ENCODE measurements at places on chromosomes 7 and 10.

GRCh38 chr7:40946549-40946948, 756.3 kb downstream of the INHBA start:
- no peak for DNase-seq

- no peak for DNase-seq
Measured at GRCh38 chr10:65358565-65358964, 1567.3 kb upstream of the LRRTM3 start.

- no peak for DNase-seq
Measured at GRCh38 chr7:96538632-96539031, 171.0 kb downstream of the SEM1 start.

DNA sequence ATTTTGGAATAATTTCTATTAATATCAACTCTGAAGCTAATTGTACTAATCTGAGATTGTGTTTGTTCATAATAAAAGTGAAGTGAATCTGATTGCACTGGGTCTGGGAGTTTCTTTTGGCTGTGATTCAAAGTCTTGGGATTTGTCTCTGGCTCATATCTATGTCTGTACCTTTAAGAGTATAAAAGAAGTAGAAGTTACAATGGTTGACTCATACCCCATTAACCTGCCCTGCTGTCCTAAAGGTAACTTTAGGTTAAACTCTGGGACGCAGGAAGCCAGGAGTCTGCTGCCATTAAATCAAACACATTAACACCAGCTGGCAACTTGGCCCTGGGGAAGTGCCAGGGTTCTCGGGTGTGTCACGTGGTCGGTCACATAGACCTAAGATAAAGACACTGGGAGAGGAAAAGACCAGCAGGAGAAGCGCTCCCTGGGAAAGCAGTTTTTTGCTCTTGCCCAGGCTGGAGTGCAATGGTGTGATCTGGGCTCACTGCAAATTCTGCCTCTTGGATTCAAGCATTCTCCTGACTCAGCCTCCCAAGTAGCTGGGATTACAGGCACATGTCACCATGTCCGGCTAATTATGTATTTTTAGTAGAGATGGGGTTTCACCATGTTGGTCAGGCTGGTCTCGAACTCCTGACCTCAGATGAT, 17.8 kb downstream of the SCD start:
- DNase-seq: peak; percentile 66

DNA sequence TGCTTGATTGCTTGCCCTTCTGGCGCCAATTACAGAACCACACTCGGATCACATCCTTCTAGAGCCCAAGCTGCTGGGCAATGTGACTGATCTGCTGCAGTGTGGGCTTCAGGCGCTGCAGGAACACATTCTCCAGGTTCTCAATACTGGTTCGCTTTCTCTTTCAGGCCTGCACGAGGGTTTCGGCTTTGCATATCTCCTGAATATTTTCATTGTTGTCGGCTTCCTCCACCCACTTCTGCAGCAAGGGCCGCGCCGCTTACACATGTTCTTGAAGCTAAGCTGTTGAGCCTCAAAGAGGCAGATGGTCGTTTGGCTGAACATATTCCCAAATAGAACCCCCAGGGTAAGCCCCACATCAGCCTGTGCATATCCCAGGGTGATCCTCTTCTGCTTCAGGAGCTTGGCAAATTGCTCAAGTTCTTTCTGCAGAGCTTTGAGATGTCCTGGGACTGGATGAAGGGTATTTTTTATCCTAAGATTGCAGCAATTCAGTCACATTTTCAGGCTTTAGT, 64.6 kb downstream of the HERC4 start:
- DNase-seq: no peak

GRCh38 chr10:80598084-80598798, 60.5 kb downstream of the SH2D4B start:
- DNase-seq: no peak

- no peak for DNase-seq
Measured at GRCh38 chr10:99937630-99938029, 72.1 kb downstream of the DNMBP start.

DNA sequence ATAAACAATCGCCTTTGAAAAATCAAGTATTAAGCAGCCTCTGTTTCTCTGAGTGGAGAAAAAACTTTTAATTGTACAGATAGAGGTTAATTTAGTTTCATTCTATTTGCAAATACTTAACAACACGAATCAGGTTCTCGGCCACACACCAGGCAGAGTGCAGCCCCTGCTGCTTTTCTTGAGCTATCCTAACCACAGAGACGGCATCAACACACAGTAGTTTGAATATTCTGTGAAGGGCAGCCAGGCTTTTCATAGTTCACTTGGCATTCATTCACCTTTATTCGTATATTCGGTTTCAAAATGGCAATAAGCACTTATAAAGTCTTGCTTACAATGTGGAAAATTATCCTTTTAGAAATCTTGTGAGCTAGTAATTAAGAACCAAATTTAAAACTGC, 5.7 kb downstream of the ADARB2 start:
- no peak for DNase-seq

DNA sequence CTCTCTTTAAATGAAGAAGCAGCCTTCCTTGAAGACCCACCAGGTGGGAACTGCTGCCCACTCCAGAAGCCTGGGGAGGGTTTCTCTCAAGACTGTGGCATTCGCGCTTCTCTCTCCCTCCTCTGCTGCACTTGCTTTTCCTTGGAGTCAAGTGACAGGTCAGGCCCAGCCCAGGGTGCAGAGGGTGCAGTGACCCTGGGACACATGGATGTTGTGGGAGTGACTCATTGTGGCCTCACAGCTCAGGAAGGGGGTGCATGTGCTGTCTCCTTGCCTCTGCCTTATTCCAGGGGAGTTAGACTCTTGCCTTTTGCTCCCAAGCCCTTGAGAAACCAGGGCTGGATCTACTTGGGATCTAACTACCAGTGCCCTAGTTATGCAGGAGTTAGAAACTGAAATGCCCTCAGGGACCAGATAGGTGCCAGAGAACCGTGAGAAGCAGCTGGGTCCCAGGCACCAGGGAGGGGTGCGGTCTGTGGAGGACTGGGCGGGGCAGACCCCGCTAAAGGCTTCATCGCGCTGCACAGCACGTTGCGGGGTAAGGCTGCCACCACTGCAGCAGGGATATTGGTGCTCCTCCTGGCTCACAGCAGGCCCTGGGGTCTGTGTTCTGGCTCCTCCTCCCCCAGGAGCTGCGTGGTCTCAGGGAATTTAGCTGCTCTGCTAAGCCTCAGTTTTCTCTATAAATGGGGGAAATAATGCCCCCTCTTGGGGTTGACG, 11.4 kb downstream of the FAM241B start:
- no peak for DNase-seq

- no peak for DNase-seq
Measured at GRCh38 chr10:106086391-106086790, 1078.1 kb downstream of the SORCS1 start.

DNA sequence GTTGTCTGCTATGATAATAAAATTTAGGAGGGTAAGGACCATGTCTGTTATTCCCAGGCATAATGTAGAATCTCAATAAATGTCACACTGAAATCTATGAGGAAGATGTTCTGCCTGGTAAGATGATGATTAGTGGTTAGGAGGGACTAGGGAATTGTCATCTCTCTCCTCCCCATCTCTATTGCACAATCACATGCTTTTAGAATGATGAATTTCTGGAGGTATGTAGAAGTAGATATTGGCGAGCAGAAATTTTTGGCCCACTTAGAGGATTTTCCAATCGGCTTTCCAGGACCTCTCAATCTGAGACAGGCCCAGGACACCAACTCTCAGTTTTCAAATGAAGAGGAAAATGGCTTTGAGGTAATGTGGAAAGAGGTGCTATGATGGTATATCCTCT, 2.0 kb upstream of the PITX3 start:
- DNase-seq: no peak

GRCh38 chr7:24862461-24862860, 105.2 kb upstream of the GSDME start:
- DNase-seq: no peak

- no peak for DNase-seq
Measured at GRCh38 chr10:13492493-13493180, 36.2 kb downstream of the BEND7 start.

DNA sequence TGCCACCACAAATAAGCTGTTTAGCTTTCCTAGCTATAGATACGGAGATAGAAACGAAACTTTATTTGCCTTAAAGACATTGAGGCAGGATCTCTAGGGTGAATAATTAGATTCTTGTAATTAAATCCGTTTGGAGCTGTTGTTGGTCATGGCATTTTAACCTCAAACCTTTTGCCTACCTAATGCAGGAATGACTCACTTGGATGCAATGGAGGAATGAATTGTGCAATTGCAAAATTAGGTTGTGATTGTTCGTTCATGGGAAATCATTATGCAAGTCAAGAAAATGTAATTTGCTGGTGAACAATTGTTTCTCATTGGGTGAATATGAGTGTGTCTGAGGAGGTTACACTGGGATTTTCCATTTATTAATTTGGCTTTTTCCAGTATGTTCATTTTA, 703.5 kb downstream of the GATA3 start:
- DNase-seq: no peak

DNA sequence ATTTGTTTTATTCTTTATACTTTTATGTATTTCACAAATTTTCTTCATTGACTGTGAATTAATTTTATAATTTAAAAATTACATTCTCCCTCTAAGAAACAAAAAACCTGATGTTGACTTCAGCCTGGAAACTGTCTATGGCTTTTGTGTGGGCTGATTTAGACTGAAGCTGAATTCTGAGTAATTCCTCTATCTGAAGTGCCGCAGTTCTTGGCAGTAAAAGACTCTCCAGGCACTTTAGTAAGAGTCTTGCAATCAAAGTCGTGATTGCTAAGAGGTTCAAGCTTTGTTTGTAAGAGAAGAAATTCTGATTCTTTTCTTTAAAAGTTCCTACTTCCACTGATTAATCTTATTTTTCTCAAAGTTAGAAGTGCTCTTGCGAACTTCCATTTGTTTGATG, 3.4 kb upstream of the CEP41 start:
- DNase-seq: no peak

DNA sequence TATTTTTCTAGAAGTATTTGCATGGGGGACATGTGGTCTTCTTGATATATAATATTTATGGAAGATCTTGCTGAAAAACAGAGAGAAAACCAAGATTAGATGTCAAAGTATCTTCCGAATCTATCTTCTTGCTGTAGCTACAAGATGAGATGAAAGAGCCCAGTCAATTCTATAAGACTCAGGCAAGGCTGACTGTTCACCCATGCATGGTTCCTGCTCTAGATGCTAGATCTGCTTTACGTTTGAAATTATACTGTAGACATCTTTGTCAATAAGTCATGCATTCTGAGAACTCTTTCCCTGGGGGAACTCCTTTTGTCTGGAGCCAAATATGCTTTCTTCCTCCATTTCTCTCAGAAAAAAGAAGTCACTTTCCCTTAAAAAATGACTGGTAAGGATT, 1292.0 kb downstream of the XPNPEP1 start:
- DNase-seq: no peak

- DNase-seq: no peak
Measured at GRCh38 chr7:152145853-152146466, 120.5 kb downstream of the GALNT11 start.

DNA sequence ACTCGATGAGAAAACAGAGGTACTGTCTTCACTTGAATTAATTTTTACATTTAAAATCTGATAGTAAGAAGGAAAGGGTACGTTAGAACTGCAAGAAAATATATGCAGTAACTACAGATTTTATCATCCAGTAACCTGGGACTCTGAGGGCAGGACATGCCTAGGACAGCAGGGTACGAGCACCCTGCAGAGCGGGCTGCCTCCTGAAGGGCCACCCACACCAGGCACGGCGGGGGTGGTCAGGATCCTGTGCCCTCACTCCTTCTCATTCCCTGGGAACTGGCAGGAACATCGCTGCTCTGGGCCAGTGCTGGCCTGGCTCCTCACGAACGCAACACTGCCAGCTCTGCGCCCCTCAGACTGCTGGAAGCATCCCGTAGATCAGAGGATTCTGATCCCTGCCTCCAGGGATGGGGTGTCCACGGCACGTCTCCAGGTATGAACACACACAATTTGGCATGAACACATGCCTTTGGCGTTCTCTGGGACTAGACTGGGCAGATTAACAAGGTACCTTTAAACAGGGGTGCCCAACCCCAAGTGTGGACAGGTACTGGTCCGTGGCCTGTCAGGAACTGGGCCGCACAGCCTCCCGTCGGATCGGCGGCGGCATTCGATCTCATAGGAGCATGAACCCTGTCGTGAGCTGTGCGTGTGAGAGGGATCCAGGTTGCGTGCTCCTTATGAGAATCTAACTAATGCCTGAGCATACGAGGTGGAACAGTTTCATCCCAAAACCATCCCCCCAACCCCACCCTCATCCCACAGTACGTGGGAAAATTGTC, 99.3 kb upstream of the FAM20C start:
- no peak for DNase-seq

GRCh38 chr10:93701866-93702209, 554 bp downstream of the FRA10AC1 start:
- no peak for DNase-seq

- no peak for DNase-seq
Measured at GRCh38 chr7:81110673-81111072, 191.8 kb upstream of the SEMA3C start.

- DNase-seq: no peak
Measured at GRCh38 chr10:52961323-52961722, 188.7 kb upstream of the MBL2 start.

DNA sequence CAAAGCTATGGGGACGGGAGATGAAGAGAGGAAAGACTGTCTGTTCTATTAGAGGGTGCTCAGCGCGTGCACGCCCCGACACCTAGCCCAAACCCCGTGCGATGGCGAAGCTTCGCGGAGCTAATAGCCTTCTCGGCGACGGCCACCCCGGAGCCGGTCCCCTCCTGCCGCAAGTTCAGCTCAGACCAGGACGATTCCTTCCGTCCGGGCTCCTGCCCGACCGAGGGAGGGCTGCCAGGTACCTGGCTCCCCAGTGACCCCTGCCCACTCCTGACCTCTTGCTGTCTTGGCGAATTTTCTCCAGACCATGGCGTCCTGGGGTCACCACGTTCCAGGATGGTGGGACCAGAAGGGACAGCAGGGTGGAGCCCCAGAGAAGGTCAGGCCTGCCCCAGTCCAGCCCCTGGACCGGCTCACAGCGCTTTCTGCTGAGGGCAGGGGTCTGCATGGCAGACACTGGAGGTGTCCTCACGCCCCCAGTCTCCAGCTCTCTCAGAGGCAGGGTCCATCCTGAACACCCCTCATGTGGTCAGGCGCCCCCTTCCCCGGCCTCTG, 36.7 kb downstream of the UNCX start:
- no peak for DNase-seq

- DNase-seq: no peak
Measured at GRCh38 chr10:93438613-93439253, 43.4 kb downstream of the MYOF start.

- peak; percentile 83 for DNase-seq
Measured at GRCh38 chr10:22325272-22326144, 4.6 kb downstream of the BMI1 start.

GRCh38 chr7:134300988-134301387, 15.7 kb downstream of the SLC35B4 start:
- DNase-seq: no peak

DNA sequence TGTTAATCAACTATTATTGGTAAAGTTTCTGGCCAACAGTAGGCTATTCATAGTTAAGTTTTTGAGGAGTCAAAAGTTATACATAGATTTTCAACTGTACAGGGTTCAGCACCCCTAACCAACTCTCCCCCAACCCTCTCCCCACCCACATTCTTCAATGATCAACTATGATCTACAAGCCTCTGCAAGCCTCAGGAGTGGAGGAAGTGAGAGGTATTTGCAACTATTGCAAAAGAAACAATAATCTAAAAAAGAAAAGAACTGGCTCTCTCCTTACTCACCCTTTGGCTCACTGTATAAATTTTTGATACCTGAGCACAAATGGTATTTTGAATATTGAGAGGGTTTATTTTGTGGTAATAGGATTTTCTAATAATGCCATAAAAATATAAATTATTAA, 179.8 kb downstream of the IPMK start:
- DNase-seq: no peak

GRCh38 chr7:54697659-54698186, 61.3 kb downstream of the SEC61G start:
- DNase-seq: no peak

- DNase-seq: no peak
Measured at GRCh38 chr10:11658801-11659368, 47.4 kb upstream of the USP6NL start.

All from psoas muscle (tissue), 8 donors.